Endothelial cell (in vitro differentiated cells): ENCODE measurements at places on chromosomes 2 and 18.
A peak's percentile ranks its signal among the peaks of the same experiment; 100 is the strongest.

GRCh38 chr18:48922226-48922800 lies 28.5 kb downstream of the SMAD7 start:
- DNase-seq, result no peak

DNA sequence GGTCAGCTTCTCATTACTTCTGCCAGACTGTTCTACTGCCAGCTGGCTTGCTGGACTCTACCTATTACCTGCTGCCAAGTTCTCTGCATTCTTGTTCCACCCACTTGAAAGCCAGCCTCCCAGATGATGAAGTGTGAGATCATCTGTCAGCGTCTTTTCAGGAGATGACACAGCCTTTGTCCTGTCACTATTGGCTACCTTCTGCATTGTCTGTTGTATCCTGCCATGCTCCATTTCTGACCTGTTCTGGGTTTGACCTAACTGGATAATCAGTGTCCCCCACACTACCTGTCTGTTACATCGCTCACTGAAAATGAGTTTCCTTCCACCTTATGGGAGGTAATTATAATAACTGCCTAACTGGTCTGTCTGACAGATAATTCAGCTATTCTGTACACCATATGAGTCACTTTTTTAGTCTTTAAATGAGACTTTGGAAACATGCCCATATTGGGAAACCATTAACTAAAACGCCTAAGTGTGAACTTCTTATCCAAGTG lies 520.6 kb downstream of the METTL4 start:
- no peak for DNase-seq

- DNase-seq, result no peak
These were observed 87.5 kb downstream of the KLF7 start for GRCh38 chr2:207078186-207078798.

GRCh38 chr18:23066060-23066459 lies 69.2 kb upstream of the CABLES1 start:
- no peak for DNase-seq

GRCh38 chr2:208250388-208250787 lies 4.5 kb downstream of the IDH1 start:
- no peak for DNase-seq

DNA sequence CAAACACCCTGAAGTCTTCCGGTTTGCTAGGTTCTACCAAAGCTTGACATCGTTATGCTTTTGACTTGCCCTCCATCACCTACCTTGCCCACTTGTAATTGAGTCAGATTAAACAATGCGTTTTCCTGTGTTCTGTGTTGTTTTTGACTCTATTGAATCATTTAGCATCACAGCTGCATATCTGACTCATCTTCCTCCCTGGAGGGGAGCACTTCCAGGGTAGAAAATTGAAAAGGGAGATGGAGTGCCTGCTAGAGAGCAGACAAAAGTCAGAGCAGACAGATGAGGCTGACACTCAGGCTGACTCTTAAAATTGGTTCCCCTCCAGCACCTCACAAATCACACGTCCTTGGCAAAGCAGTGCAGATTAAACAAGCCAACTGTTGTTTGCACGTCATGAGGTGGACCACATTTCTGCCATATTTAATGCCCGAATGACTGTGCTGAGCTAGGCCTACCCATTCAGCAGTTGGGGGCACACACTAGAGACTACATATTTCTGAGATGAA lies 2.2 kb downstream of the MPP4 start:
- DNase-seq, result no peak

DNA sequence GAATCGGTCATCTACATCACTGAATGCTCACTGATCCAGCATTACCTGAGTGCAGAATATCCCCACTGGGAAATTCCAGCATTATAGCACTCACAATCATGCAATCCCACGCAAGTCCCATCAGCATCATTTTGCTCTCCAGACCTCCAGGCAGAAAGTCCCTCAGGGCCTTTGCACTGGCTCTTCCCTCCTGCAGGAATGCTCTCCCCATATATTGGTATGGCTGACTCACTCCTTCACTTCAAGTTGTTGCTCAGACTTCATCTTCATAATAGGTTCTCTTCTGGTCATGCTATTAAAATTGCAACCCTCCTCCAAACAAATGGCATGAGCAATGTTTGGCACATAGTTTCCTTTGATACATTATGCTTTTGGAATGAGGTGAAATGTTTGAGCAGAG lies 64.7 kb upstream of the CELF4 start:
- DNase-seq, result no peak

DNA sequence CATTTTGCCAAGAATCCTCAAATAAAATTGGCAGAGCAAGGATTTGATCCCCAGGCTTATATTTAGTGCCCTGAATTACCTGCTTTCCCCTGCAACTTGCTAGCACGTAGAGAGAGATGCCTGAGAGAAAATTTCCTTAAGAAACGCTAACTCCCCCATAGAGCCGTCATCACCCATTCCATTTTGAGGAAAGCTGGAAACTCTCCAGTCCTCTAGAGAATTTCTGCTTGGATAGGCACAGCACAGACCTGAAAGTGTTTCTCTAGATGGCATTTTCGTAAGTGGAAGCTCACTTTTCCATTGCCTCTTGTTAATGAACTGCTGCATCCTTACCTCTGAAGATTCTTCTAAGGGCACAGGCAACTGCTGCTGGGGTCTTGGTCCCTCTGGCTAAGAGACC lies 277.8 kb upstream of the SIX2 start:
- no peak for DNase-seq

DNA sequence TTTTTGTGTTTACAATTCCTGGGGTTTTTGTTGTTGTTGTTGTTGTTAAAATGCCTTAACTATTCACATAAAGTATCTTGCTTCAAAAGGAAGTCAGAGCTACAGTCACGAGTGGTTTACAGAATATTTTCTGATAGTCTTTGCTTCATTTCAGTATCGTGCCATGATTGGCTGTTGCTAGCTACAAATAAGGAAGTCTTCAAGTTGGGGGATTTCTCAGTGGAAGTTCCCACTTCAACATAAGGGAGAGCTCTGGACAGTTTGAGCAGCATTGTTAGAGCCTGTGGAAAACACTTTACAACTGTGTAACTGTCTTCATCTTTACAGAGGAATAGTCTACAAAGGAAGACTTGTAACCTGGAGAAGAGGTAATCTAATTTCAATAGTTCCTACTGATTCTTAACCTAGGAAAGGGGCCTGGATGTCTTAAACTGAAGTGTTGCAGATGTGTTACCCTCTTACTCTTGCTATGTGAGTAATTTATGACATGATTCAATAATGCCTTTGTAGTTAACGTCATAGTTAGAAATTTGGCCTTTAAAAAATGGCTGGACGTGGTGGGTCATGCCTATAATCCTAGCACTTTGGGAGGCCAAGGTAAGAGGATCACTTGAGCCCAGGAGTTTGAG lies 23.4 kb upstream of the TANK start:
- DNase-seq, result no peak

- no peak for DNase-seq
These were observed 141.1 kb downstream of the CELF4 start for GRCh38 chr18:37424507-37424906.

GRCh38 chr2:131049150-131049718 lies 44.0 kb downstream of the FAM168B start:
- no peak for DNase-seq

- DNase-seq, result no peak
These were observed 137.2 kb downstream of the ZNF236 start for GRCh38 chr18:76959605-76960004.

DNA sequence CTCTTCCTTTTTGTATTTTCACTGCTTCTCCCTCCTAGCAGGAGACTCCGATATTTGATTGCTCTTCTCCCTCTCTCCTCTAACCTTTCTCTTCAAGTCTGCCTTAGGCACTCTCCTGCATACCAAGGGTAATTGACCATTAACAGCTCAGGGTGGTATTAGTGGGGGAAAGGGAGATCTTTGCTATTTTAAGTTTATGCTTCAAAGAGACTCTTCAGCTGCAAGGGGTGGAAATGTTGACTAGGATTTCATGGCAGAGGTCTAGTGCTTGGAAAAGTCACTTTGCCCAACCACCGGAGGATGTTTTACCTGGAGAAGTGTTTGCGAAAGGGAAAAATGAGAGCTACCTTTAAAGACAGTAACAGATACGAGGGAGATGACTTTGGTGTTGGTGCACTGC lies 453.7 kb downstream of the SLC4A3 start:
- DNase-seq, result no peak

DNA sequence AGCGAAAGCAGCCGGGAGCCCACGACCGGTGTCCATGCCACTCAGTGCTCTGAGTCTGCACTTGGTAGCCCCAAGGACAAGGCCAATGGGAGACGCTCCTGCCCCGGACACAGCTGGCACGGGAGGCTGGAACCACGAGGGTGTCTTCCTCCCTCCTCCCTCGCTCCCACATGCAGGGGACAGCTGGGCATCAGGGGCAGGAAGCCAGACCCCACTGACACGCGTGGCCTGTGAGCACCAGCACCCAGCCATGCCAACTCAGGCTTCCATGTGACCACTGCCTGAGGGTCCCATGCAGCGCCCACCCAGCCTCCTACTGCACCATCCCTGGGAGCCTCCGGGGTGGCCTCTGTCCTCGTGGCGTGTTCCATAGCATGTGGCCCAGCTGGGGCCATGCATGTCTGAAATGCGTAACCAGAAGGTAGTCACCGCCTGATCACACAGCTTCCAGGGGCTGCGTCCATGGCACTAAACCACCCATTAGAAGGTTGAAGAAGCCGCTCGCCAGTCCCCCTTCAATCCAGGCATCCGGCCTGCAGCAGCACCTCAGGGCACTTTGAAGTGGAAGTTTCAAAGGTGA lies 323.2 kb upstream of the SALL3 start:
- no peak for DNase-seq

DNA sequence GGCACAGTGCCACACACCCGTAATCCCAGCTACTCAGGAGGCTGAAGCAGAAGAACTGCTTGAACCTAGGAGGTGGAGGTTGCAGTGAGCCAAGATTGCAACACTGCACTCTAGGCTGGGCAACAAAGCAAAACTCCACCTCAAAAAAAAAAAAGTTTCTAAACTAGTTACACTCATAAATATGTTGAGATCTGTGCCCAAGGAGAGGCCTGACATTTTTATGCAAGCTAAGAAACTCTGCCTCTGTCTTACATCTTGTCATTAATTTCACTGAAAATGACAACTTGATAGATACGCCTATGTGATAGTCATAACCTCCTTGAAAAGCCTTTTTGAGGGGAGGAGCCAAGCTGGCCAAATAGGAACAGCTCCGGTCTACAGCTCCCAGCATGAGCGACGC lies 412.7 kb downstream of the STK39 start:
- DNase-seq, result no peak

- no peak for DNase-seq
These were observed 76.6 kb downstream of the COBLL1 start for GRCh38 chr2:164764996-164765395.

GRCh38 chr2:239466061-239466754 lies 65.4 kb upstream of the HDAC4 start:
- DNase-seq, result no peak

GRCh38 chr2:226794751-226795171 lies 4.9 kb downstream of the IRS1 start:
- DNase-seq, result no peak

DNA sequence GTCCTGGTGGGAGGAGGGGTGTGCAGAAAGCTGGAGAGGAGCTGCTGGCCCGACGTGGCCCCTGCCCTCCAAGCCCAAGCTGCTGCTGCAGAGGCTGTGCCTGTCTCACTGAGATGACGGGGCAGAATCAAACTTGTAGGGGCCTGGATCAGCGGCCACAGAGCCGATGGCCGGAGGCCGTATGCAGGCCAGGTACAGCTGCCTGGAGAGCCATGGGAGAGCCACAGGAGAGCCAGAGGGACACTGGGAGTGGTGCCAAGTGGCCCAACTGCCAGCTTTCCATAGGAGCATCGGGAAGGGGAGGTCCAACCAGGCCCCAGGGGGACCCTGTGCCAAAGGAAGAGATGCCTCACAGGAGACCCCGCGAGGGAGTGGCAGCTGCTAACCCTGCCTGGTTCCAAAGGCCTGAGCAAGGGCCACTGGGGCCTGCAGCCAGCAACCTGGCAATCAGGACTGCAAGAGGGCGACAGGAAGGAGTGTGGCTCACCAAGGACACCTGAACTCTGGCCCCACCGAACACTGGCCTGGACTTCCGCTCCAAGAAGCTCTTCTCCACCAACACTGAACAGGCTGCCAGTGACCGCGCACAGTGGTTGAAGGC lies 70.7 kb downstream of the HDAC4 start:
- no peak for DNase-seq

GRCh38 chr2:213476641-213477040 lies 192.4 kb downstream of the SPAG16 start:
- DNase-seq, result no peak

GRCh38 chr2:28152585-28153280 lies 239.9 kb upstream of the FOSL2 start:
- no peak for DNase-seq

DNA sequence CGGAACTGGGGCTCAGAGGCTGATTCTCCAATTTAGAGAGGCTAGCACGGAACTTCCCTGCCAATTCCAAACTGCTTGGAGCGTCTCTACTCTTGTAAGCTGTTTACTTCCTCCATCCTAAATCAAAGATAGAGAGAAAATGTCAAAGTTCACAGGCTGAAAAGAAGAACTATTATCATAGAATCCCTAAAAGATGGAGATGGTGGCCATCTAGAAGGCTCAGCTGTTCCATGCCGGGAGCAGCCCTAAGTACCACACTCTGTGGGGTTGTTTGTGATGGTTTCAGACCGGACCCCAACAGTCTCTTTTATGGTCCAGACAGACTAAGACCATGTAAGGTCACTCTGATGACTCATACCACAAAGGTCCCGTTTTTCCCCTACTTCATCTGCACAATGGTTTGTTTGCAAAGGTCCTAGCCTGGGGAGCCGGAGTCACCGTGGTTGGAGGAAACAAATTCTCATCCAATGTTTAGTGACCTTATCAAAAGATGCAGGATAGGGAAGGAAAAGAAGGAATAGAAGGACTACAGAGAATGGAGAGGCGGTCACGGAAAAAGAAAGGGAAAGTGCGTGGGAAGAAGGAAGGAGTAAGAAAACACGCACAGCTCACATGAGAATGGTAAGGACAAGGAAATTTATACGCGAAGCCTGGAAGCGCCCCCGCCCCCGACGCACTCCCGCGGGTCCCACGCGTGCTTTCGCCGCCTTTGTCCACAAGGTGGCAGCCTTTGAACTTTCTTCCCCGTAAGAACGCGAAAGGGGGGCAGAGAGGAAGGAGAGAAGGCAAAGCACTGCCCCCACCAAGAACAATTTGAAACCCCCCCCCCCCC lies 453 bp upstream of the ANTXR1 start:
- peak; percentile 52 for DNase-seq

GRCh38 chr18:75393721-75394120 lies 33.8 kb downstream of the SMIM21 start:
- no peak for DNase-seq

DNA sequence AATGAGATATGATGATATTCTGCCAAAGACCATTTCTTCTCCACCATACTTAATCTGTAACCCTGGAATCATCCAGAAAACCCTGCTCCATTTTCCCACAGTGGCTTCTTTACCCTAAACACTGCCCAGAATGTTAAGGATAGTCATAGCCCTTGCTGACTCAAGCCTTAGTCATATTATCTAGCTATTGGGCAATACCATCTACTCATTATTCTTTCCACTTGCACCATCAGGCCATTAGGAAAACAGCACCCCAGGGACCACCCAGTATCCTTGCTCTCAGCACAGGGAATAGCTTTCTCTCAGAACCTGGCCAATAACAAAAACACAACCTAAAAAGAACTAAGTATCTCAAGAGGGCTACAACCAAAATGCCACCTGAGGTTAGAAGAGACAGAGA lies 445.7 kb upstream of the SLC14A2 start:
- no peak for DNase-seq
